Hepatocyte (in vitro differentiated cells): ENCODE measurements at places on chromosomes 5 and 9. TPM values are rescaled to one million over a fixed set of nuclear protein-coding genes. Genes with fewer than 3 reads are reported as not detected.

GRCh38 chr5:72018143-72018803 is 89.0 kb upstream of the MAP1B start:
- H3K4me3 ChIP-seq = no peak overlapping the region
- H3K36me3 ChIP-seq = no peaks in the 10 kb centered on the region
- DNase-seq = peak; percentile 67
- no peaks in the 10 kb centered on the region for H3K27me3 ChIP-seq
- no peak overlapping the region for H3K27ac ChIP-seq
- H3K4me1 ChIP-seq = peaks cover 11% of the 10 kb centered on the region

- no peaks in the 10 kb centered on the region for H3K4me1 ChIP-seq
- H3K36me3 ChIP-seq = no peaks in the 10 kb centered on the region
- no peak overlapping the region for H3K4me3 ChIP-seq
Observed at GRCh38 chr9:10571699-10572098, 41.1 kb downstream of the PTPRD start.

DNA sequence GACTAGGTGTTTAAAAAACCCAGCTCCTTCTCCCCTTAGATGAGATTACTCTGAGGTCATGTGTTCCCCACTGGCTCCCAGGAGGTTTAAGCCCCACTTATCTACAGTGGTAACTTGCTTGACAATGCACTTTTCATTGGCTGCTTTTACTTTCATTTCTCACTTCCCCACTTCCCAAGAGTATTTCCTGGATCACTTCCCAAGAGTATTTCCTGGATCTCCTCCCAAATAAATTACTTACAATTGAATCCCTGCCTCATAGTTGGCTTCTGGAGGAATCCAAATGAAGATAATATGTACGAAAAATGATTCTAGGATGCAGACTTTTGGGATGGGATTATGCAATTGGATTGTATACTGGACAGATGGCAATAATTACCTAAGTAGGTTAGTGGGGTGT is 47.1 kb upstream of the CHSY3 start:
- no peaks in the 10 kb centered on the region for H3K36me3 ChIP-seq
- DNase-seq = no peak
- H3K27me3 ChIP-seq = no peaks in the 10 kb centered on the region
- no peak overlapping the region for H3K27ac ChIP-seq
- H3K4me3 ChIP-seq = no peak overlapping the region

DNA sequence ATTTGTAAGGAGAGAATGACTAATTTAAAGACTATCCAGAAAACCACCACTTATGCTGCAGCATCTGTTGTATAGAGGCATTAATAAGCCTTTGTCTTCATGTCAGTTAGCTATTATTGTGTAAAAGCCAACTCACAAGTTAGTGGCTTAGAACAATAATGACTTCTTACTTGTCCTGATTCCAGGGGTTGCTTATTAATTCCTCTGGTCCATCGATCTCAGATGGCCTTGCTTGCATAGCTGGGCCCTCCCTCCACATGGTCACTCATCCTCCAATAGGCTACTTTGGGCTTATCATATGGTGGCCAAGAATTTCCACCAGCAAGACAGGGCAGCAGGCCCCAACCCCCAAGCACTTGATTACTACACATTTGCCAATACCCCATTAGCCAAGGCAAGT is 44.5 kb upstream of the STK32A start:
- no peaks in the 10 kb centered on the region for H3K36me3 ChIP-seq
- no peak overlapping the region for H3K27ac ChIP-seq
- H3K27me3 ChIP-seq = no peaks in the 10 kb centered on the region
- DNase-seq = no peak
- no peaks in the 10 kb centered on the region for H3K4me1 ChIP-seq

DNA sequence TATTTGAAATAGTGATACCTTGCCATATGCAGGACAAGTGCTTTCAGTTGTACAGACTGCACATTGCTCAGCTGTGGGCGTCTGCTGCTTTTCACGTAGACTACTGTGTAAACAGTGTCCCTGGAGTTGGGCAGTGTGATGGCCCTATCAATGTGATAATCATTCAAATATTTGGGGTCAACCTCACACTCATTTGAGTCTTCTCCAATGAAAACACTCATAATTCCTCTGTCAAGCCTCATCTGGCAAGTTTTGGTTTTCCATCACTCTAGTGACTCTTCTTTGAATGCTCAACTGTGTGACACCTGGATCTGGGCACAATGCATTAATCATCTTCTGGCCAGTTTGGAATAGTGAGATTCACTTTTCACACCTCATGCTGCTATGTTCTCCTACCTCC is 64.4 kb downstream of the UGCG start:
- H3K27ac ChIP-seq = peak overlapping the region; percentile 94
- H3K36me3 ChIP-seq = no peaks in the 10 kb centered on the region
- peaks cover 17% of the 10 kb centered on the region for H3K4me1 ChIP-seq
- H3K4me3 ChIP-seq = no peak overlapping the region

The PCDHAC2 gene
- polyA plus RNA-seq = 5.4 and 6.4 TPM in 2 replicates

GRCh38 chr9:94904806-94905205 is 178.3 kb downstream of the AOPEP start:
- H3K36me3 ChIP-seq = no peaks in the 10 kb centered on the region
- peaks cover 42% of the 10 kb centered on the region for H3K4me1 ChIP-seq
- H3K27me3 ChIP-seq = no peaks in the 10 kb centered on the region

The GHR gene
- 12.6 and 14.4 TPM in 2 replicates for polyA plus RNA-seq

The GADD45G gene
- 45.1 and 47.8 TPM in 2 replicates for polyA plus RNA-seq

GRCh38 chr5:92758552-92758951 is 822.5 kb downstream of the NR2F1-AS1 start:
- H3K27ac ChIP-seq = no peak overlapping the region
- no peaks in the 10 kb centered on the region for H3K27me3 ChIP-seq
- no peaks in the 10 kb centered on the region for H3K36me3 ChIP-seq

- H3K27me3 ChIP-seq = no peaks in the 10 kb centered on the region
- H3K36me3 ChIP-seq = no peaks in the 10 kb centered on the region
- DNase-seq = no peak
Observed at GRCh38 chr5:124678468-124678867, 68.0 kb downstream of the ZNF608 start.

- no peaks in the 10 kb centered on the region for H3K36me3 ChIP-seq
- no peaks in the 10 kb centered on the region for H3K27me3 ChIP-seq
- no peak for DNase-seq
- no peak overlapping the region for H3K27ac ChIP-seq
- no peak overlapping the region for H3K4me3 ChIP-seq
Observed at GRCh38 chr5:116135344-116135743, 50.5 kb downstream of the COMMD10 start.

The CDH12 gene
- polyA plus RNA-seq = 14.0 and 15.4 TPM in 2 replicates

DNA sequence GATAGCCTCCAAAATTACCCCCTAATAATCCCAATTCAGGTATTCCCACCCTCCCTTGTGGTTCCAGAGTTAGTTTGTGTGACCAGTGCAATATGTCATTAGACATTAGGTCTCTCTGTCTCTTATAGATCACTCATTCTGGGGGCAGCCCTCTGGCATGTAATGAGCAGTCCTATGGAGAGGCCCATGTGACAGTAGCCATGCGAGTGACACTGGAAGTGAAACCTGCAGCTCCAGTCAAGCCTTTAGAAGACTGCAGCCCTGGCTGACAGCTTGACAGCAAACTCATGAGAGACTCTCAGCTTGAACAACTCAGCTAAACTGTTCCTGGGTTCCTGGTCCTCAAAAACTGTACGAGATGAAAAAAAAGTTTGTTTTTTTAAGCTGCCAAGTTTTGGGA is 54.0 kb upstream of the HSPB3 start:
- peaks cover 10% of the 10 kb centered on the region for H3K4me1 ChIP-seq
- no peaks in the 10 kb centered on the region for H3K36me3 ChIP-seq
- H3K27me3 ChIP-seq = no peaks in the 10 kb centered on the region
- H3K27ac ChIP-seq = no peak overlapping the region

DNA sequence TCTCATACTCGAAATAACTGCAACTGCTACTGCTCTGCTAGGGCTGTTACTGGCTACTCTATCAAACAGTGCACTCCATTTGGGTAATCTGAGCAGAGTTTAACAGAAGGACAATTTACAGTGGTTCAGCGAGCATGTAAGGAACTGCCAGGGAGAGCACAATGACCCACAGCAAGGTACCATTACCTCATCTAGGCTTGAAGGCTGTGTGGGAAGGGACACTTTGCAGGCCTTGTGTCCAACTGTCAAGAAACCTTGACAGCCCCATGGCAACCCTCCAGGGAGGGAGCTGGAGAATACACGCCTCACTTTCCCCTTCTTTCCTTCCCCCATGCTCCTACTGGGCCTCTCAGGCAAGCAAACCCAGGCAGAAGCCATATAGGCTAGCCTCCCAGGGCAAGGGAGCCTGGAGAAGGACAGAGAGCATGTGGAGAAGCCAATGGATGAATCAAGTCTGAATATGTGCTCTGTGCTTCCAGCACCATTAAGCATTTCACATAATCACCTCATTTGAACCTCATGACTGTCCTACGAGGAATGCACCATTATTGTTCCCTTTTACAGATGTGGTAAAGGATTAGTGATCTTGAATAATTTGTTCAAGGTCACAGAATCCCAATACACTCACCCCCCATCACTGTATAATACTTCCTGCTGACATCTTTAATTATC is 49.9 kb upstream of the JAK2 start:
- no peak overlapping the region for H3K4me3 ChIP-seq
- no peaks in the 10 kb centered on the region for H3K27me3 ChIP-seq
- no peaks in the 10 kb centered on the region for H3K4me1 ChIP-seq
- H3K27ac ChIP-seq = no peak overlapping the region

The PPP1R26 gene
- polyA plus RNA-seq = 9.1 and 15.0 TPM in 2 replicates

DNA sequence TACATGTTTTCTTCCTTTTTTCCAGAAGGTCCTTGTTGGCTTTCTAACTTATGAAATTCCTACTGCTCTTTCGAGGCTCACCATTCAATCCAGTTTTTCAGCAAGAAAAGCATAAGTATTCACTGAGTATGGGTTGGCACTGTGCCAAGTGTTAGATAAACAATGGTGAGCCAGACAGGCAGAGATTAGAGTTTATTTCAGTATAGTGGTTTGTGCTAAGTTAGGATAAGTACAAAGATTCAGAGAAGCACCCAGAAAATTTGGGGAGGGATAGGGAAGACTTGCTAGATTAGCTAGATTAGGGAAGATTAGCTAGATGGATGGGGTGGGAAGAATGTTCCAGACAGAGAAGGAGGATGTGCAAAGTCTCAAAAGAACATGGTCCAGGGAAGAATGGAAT is 122.9 kb downstream of the OXCT1 start:
- no peak overlapping the region for H3K27ac ChIP-seq
- no peaks in the 10 kb centered on the region for H3K4me1 ChIP-seq
- no peaks in the 10 kb centered on the region for H3K27me3 ChIP-seq
- DNase-seq = peak; percentile 50
- no peaks in the 10 kb centered on the region for H3K36me3 ChIP-seq

GRCh38 chr9:107064378-107064777 is 201.4 kb downstream of the ZNF462 start:
- no peak for DNase-seq
- no peaks in the 10 kb centered on the region for H3K36me3 ChIP-seq
- H3K27me3 ChIP-seq = no peaks in the 10 kb centered on the region
- no peak overlapping the region for H3K27ac ChIP-seq
- no peak overlapping the region for H3K4me3 ChIP-seq

The TLR4 gene
- 0.33 and 0.90 TPM in 2 replicates for polyA plus RNA-seq

GRCh38 chr5:167511-167910 is 23.8 kb upstream of the LRRC14B start:
- H3K36me3 ChIP-seq = no peaks in the 10 kb centered on the region
- H3K27ac ChIP-seq = no peak overlapping the region
- H3K4me1 ChIP-seq = no peaks in the 10 kb centered on the region
- no peaks in the 10 kb centered on the region for H3K27me3 ChIP-seq
- no peak for DNase-seq

DNA sequence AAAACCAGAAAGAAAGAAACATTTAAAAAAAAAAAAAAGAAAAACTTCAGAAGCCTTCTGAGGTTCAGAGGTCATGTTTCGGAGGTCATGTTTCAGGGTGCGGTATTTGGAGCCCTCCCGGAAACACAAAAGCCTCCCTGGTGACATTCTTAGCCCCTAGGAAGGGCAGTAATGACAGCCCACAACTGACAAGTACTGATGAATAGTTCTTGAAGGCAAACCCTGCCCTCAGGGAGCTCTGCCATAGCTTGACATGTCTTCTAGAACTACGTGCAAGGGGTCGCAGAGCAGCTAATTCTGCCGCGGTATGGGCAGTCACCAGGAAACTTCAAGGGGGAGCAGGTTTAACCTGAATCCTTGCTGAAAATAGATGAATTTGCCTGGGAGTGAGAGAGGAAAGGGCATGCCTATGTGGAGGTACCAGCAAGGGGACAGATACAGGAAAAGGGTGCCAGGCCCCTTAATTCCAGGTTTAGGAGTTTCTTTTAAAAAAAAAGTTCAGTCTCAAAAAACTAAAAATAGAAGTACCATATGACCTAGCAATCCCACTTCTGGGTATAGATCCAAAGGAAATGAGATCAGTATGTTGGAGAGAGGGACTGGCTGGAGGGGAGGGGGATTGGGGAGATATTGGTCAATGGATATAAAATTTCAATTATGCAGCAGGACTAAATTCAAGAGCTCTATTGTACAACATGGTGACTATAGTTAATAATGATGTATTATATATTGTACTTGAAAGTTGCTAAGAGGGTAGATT is 98.4 kb downstream of the C9orf152 start:
- no peak for DNase-seq
- no peak overlapping the region for H3K4me3 ChIP-seq
- no peak overlapping the region for H3K27ac ChIP-seq
- peaks cover 15% of the 10 kb centered on the region for H3K4me1 ChIP-seq
- H3K36me3 ChIP-seq = no peaks in the 10 kb centered on the region

DNA sequence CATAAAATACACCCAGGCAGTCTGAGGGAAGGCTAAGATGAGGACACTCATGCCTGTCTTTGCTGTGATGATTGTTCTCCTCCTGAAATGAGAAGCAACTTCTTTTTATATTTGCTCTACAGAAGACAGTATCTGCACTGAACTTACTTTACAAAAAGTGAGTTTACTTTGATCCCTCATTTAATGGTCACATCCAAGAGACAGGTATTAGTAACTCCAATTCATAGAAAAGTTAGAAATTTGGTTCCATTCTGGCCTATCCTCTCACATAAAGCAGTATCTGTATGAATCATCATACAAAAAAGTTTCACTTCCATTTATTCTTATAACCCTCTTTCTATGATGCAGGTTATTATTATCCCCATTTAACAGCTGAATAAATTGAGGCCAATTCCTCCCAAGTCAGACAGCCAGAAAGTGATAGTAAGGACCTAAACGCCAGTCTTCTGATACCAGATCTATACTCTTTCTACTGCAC is 15.2 kb downstream of the TSTD2 start:
- H3K4me3 ChIP-seq = no peak overlapping the region
- DNase-seq = no peak
- H3K27me3 ChIP-seq = no peaks in the 10 kb centered on the region
- no peak overlapping the region for H3K27ac ChIP-seq

DNA sequence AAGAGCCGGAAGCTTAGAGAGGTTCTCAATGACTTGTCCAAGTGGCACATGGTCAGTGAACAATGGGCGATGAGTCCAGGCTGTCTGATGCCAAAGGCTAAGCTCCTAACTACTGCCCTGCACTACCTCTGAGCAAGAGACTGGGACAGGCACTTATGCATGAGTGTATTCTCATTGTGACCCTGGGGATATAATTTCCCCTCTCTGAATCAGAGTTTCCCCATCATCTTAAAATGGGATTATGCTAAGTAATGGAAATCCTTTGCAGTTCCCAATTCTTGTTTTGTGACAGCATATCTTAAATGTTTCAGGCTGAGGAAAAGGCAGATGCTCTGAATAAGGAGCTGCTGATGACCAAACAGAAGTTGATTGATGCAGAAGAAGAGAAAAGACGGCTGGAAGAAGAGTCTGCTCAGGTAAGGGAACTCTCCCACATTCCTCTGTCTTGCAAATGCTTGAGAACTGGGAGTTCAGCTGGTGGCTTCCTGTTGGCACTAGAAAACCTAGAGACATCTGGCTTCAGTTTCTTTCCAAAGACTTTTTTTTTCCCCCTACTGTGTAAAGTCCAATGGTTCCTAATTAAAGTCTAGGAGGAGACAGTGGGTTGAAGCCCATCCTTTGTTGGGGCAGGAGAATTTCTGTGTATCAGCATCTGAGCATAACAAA is 64.1 kb downstream of the GPR21 start:
- no peak overlapping the region for H3K4me3 ChIP-seq
- no peak for DNase-seq
- H3K36me3 ChIP-seq = no peaks in the 10 kb centered on the region
